Endothelial cell (in vitro differentiated cells): ENCODE measurements at places on chromosomes 2 and 18.

DNA sequence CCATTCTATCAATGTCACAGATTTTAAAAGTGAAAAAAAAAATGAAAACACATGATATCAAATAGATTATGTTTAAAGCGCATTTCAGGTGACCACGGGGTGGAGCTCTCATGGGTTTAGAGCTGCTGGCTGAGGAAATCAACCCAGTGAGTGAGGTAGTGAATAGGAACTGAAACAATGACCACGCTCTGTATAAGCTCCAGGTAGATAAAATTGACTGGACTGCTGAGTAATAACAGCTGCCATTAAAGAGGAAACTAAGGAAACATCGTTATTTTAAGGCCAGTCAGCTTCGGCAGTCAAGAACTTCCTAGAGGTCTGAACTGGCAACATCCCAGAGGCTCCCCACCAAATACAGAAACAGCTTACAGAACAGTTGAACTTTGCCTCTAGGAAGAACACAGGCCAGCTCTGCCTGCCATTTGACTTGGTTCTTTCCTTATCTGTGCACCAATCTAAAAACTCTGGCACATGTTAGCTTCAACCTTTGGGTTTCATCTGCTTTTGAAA, 185.9 kb downstream of the PDE1A start:
- DNase-seq: peak; percentile 38
- H3K27ac ChIP-seq: peak overlapping the region; percentile 37
- H3K4me3 ChIP-seq: no peak overlapping the region
- no peaks in the 10 kb centered on the region for H3K36me3 ChIP-seq
- H3K27me3 ChIP-seq: no peaks in the 10 kb centered on the region

- H3K36me3 ChIP-seq: no peaks in the 10 kb centered on the region
- H3K27ac ChIP-seq: no peak overlapping the region
- DNase-seq: no peak
- no peaks in the 10 kb centered on the region for H3K4me1 ChIP-seq
Measured at GRCh38 chr2:219744066-219744465, 116.6 kb downstream of the SLC4A3 start.

DNA sequence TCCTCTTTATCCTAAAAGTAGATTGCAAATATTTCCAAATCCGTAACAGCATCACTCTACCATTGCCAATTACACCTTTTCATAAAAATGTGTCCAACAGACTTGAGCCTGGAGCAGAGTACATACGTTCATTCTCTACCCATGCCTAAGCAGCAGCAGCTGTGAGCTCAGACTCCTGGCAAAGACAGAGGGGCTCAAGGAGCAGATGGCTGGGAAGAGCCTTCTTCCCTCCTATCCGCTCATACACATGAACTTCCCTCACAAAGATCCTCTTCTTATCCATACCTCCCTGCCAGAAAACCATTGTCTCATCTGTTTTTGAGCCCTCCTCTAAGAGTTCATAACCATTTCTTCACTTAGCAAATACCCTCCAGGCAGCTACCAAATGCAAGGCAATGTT, 164.3 kb upstream of the ARL4C start:
- H3K27me3 ChIP-seq: peaks cover 2% of the 10 kb centered on the region
- H3K36me3 ChIP-seq: peaks cover 4% of the 10 kb centered on the region
- peaks cover 7% of the 10 kb centered on the region for H3K4me1 ChIP-seq
- no peak for DNase-seq

GRCh38 chr2:24507549-24507948, 16.5 kb downstream of the NCOA1 start:
- H3K36me3 ChIP-seq: no peaks in the 10 kb centered on the region
- no peak for DNase-seq
- H3K27me3 ChIP-seq: no peaks in the 10 kb centered on the region
- no peak overlapping the region for H3K27ac ChIP-seq
- peaks cover 5% of the 10 kb centered on the region for H3K4me1 ChIP-seq
- no peak overlapping the region for H3K4me3 ChIP-seq

GRCh38 chr2:1590596-1591460, 153.5 kb downstream of the PXDN start:
- DNase-seq: no peak
- peaks cover 3% of the 10 kb centered on the region for H3K27me3 ChIP-seq
- no peaks in the 10 kb centered on the region for H3K36me3 ChIP-seq
- H3K4me1 ChIP-seq: peaks cover 12% of the 10 kb centered on the region
- H3K4me3 ChIP-seq: no peak overlapping the region

DNA sequence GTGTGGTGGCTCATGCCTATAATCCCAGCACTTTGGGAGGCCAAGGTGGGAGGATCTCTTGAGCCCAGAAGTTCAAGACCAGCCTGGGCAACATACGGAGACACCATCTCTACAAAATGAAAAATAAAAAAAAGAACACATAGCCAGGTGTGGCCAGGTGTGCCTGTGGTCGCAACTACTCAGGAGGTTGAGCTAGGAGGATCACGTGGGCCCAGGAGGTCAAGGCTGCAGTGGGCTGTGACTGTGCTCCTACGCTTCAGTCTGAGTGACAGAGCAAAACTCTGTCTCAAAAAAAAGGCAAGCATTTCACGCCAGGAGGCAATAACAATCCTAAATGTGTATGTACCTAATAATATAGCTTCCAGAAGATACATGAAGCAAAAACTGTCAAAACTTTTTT, 27.8 kb downstream of the USP40 start:
- H3K4me3 ChIP-seq: no peak overlapping the region
- H3K27me3 ChIP-seq: peaks cover 2% of the 10 kb centered on the region
- no peaks in the 10 kb centered on the region for H3K36me3 ChIP-seq
- H3K4me1 ChIP-seq: no peaks in the 10 kb centered on the region
- no peak overlapping the region for H3K27ac ChIP-seq

GRCh38 chr2:26764078-26764887, at the start of gene SLC35F6:
Gene SLC35F6, plus strand, starts transcription at chr2:26764284. Its CDS starts 66 bp downstream, at chr2:26764350.
- peak within 1 kb of the TSS; percentile 84 for H3K27ac ChIP-seq
- no peaks in the 10 kb centered on the region for H3K36me3 ChIP-seq
- no peaks in the 10 kb centered on the region for H3K27me3 ChIP-seq

DNA sequence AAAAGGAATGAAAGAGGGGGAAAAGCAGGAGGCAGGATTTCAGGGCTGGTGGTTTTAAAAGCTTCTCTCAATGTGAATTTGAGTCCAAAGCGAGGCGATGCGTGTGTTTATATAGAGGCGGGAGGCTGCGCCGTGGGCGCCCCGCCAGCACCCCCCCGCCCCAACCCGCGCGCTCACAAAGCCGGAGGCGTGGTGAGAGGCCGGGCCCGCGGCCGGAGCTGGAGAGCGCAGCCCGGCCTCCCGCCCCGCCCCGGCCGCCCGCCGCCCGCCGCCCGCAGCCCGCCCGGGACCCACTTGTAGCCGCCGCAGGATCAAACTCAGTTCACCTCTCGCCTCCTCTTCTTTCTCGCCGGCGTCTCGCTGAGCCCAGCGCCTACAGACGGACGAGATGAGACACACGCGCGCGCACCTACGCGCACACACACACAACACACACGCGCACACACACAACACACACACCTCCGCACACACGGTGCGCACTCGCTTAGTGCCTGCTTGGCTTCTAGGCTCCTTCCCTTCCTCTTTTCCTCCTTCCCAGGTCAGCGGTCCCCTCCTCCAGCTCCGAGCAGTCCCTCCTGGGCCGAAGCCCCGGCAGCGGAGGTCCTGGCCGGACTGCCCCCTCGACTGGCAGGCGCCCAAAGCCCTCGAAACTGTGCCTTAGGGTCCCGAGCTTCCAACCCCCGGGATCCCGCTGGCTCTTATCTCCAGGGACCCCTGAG, 1.3 kb upstream of the CYP26B1 start:
- DNase-seq: peak; percentile 34
- no peak overlapping the region for H3K27ac ChIP-seq
- H3K36me3 ChIP-seq: peaks cover 6% of the 10 kb centered on the region
- peaks cover 44% of the 10 kb centered on the region for H3K27me3 ChIP-seq

DNA sequence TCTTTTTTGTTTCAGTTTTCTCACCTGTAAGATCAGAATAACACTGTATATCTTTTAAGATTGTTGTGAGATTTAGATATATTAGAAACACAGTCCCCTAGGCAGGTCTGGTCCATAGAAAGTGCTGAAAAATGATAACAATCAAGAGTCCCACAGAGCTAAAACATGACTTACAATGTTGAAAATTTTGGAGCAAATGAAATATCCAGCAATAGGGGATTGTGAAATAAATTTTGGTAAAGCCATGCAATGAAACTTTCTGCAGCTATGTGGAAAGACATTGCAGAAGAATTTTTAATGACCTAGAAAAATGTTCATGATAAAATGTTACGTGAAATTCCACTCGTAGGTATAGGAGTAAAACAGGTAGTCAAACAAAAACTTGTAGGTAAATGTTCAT, 127.6 kb upstream of the SERPINE2 start:
- H3K4me1 ChIP-seq: no peaks in the 10 kb centered on the region
- H3K27ac ChIP-seq: no peak overlapping the region
- H3K36me3 ChIP-seq: no peaks in the 10 kb centered on the region
- DNase-seq: no peak
- H3K4me3 ChIP-seq: no peak overlapping the region
- H3K27me3 ChIP-seq: no peaks in the 10 kb centered on the region

GRCh38 chr2:143229952-143230351, 100.7 kb downstream of the ARHGAP15 start:
- no peak for DNase-seq
- no peak overlapping the region for H3K27ac ChIP-seq
- H3K4me3 ChIP-seq: no peak overlapping the region
- H3K4me1 ChIP-seq: no peaks in the 10 kb centered on the region
- no peaks in the 10 kb centered on the region for H3K36me3 ChIP-seq

- peaks cover 5% of the 10 kb centered on the region for H3K4me1 ChIP-seq
- no peak for DNase-seq
- peaks cover 5% of the 10 kb centered on the region for H3K36me3 ChIP-seq
- no peak overlapping the region for H3K4me3 ChIP-seq
Measured at GRCh38 chr2:9565436-9566153, 10.0 kb upstream of the ADAM17 start.

GRCh38 chr2:219408631-219409030, 9.5 kb upstream of the DES start:
- no peak overlapping the region for H3K4me3 ChIP-seq
- peaks cover 9% of the 10 kb centered on the region for H3K27me3 ChIP-seq
- H3K36me3 ChIP-seq: no peaks in the 10 kb centered on the region
- no peak overlapping the region for H3K27ac ChIP-seq

GRCh38 chr2:188078534-188078933, 213.1 kb upstream of the GULP1 start:
- no peaks in the 10 kb centered on the region for H3K36me3 ChIP-seq
- H3K4me3 ChIP-seq: no peak overlapping the region
- no peak for DNase-seq
- no peaks in the 10 kb centered on the region for H3K4me1 ChIP-seq
- H3K27me3 ChIP-seq: peaks cover 2% of the 10 kb centered on the region
- no peak overlapping the region for H3K27ac ChIP-seq

GRCh38 chr2:174777347-174778084, 13.2 kb upstream of the CHRNA1 start:
- H3K27ac ChIP-seq: peak overlapping the region; percentile 16
- no peak for DNase-seq
- peaks cover 4% of the 10 kb centered on the region for H3K27me3 ChIP-seq
- peaks cover 3% of the 10 kb centered on the region for H3K36me3 ChIP-seq
- H3K4me3 ChIP-seq: no peak overlapping the region
- H3K4me1 ChIP-seq: peaks cover 39% of the 10 kb centered on the region

GRCh38 chr2:234596696-234597575, 100.1 kb upstream of the ARL4C start:
- no peak for DNase-seq
- H3K36me3 ChIP-seq: no peaks in the 10 kb centered on the region
- H3K27ac ChIP-seq: no peak overlapping the region
- no peak overlapping the region for H3K4me3 ChIP-seq
- peaks cover 4% of the 10 kb centered on the region for H3K27me3 ChIP-seq
- no peaks in the 10 kb centered on the region for H3K4me1 ChIP-seq

GRCh38 chr2:159758239-159758638, 39.8 kb downstream of the CD302 start:
- DNase-seq: no peak
- no peaks in the 10 kb centered on the region for H3K27me3 ChIP-seq
- peaks cover 28% of the 10 kb centered on the region for H3K4me1 ChIP-seq
- H3K27ac ChIP-seq: peak overlapping the region; percentile 95
- no peak overlapping the region for H3K4me3 ChIP-seq

GRCh38 chr2:172108587-172108930, 5.9 kb upstream of the DLX2 start:
- DNase-seq: no peak
- no peak overlapping the region for H3K4me3 ChIP-seq
- peaks cover 9% of the 10 kb centered on the region for H3K4me1 ChIP-seq
- H3K27ac ChIP-seq: no peak overlapping the region

- H3K4me1 ChIP-seq: peaks cover 23% of the 10 kb centered on the region
- no peak for DNase-seq
- H3K27me3 ChIP-seq: peaks cover 2% of the 10 kb centered on the region
Measured at GRCh38 chr2:168841445-168841844, 39.0 kb downstream of the NOSTRIN start.

DNA sequence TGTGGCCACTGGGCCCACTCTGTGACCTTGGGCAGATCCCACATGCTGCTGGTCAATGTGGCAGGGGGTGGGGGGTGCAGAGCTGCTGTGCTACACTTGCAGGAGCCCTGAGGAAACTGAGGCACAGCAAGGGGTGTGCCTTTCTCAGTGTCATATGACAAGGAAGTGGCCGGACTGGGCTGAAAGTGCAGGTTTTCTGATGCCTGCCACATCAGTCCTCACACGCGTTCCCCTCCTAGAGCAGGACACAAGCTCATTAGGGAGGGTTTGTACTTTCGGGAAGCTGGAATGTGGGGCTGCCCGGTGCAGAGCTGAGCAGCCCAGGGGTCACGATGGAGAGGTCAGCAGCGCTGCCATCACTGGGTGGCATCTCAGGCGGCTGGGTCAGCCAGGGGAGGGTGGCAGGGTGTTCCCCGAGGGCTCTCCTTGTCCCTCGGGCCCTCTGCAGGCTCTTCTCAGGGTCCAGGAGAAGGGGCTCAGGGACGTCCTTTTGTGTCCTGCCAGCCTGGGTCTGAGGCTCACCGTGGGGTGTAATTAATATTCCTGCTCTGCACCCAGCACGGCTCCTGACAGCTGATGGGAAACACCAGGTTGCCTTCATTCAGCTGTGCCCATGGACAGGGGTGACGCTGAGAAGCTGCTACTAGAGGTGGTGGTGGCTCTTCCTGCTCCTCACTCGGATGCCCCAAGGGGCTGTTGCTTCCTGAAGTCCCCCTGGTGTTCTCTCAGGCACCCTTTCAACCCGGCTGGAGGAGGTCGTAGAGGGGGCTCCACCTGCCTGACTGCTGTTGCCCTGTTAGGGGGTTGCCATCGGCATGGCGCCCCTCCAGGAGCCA, 62.1 kb upstream of the HDAC4 start:
- no peaks in the 10 kb centered on the region for H3K4me1 ChIP-seq
- H3K27me3 ChIP-seq: peaks cover 7% of the 10 kb centered on the region
- H3K27ac ChIP-seq: no peak overlapping the region
- no peak for DNase-seq
- H3K4me3 ChIP-seq: no peak overlapping the region

DNA sequence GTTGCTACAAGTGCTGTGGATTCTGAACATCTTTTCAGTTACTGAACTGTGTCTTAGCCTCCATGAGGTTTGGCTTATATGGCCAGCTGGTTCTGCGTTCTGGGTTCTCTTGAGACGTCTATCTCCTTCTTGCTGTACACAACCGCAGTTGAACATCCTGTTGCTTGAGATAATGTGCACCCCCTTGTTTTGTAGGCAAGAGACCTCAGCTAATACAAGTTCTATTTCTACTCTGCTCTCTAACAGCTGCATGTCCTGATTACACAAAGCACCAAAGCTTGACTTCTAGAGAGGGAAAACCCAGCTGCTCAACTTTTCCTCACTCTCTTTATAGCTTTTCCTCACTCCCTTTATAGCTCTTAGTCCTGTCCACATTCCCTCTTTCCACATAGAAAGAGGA, 176.0 kb downstream of the LTBP1 start:
- no peak overlapping the region for H3K4me3 ChIP-seq
- no peak for DNase-seq
- H3K27ac ChIP-seq: peak overlapping the region; percentile 4
- peaks cover 47% of the 10 kb centered on the region for H3K36me3 ChIP-seq
